ENCODE measurements at places on chromosomes 7 and 10.

DNA sequence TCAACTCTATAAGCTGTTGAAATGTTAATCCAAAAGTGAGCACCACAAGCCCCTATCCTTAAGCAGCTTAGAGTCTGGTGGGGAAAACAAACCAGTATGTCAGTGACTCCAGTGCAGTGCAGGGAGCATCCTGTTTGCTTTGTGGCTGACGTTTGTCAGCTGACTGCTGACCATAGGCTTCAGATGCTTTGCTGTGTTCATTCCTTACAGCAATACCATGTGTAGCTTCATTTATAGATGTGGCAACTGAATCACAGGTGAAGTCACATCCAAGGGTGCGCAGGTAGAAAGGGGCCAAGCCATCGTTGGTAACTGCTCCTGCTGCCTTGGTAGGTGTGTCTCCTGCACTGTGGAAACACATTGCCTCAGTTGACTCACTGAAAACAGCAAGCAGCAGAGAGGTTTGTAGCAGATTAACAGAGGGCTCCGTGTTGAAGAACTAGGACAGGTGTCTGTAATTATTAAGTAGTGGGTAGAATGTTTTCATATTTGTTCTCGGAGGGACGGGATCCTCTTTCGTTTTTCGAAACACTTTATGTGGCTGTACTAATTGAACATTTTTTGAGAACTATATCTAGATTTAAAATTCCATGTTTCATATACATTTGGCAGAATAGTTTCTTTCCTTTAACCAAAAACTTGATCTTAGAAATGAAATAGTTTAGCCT is 2.0 kb downstream of the INSIG1 start:
- no peak for DNase-seq

DNA sequence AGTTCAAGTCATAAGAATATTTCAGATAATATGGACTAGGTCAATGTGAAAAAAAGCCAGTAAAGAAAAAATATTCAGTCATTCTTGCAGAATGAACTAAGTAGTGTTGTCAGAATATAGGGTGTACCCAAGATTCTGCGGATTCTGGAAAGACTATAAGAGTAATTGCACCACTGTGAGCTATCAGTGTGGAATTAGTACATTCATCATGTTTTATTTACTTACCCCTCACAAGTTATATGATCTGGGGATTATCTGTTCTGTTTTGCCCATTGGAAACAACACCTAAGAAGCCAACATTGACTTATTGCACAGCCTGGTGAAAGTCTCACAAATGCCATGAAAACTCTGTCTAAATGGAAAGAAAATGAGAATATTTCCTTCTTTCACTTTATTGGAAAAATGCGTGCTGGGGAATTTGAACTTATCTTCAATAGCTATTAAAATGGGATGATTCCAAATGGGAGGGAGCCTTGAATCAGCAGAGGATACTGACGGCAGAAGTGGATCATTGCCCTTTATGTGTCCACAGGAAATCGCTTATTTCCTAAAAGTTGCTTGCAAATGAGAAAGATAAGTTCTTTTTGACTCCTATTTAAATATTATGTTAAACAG is 563.3 kb upstream of the POM121L12 start:
- no peak for DNase-seq

GRCh38 chr10:22593636-22594198 is 120.7 kb downstream of the PIP4K2A start:
- DNase-seq = no peak

DNA sequence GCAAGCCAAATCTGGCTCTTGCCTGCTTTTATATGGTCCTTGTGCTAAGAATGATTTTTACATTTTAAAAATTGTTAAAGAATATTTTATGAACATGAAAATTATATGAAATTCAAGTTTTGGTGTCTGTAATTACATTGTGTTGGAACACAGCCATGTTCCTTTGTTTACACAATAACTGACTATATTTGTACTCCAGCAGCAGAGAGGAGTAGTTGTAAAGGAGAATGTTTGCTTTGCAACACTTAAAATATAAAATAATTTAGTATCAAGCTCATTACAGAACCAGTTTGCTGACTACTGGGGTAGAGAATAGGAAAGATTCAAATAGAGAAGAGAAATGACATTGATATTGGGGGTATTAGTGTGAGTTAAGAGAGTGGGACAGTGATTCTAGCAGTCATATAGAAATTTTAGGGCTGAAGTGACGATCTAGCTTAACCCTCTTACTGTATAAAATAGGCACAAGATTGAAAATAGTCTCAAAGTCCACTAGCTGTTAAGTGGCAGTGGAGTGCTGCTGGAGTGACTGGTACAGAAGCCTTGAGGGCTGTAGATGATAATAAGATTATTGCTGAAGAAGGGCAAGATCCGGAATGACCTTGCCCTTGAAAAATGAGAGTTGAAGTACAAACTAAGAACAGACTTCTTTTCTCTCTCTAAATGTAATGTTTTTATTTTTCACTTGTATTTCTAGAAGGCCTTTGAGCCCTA is 28.2 kb downstream of the SGPL1 start:
- DNase-seq = no peak

DNA sequence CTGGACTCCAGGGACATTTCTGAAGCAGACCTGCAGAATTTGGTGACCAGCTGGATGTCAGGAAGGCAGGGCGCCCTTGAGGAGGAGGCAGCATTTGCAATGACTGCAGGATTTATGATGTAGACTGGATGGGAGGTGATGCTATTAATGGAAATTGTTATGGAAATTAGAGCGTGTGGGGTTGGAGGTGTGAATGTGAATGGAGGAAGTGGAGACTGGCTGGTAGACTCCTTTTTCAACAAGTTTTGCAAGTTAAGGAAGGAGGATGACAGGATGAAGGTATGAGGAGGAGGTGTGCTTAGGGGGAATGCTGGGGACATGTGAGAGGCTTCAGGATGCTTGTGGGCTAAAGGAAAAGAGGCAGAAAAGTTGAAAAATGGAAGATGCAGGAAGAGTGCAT is 137.0 kb downstream of the TMEM178B start:
- no peak for DNase-seq

DNA sequence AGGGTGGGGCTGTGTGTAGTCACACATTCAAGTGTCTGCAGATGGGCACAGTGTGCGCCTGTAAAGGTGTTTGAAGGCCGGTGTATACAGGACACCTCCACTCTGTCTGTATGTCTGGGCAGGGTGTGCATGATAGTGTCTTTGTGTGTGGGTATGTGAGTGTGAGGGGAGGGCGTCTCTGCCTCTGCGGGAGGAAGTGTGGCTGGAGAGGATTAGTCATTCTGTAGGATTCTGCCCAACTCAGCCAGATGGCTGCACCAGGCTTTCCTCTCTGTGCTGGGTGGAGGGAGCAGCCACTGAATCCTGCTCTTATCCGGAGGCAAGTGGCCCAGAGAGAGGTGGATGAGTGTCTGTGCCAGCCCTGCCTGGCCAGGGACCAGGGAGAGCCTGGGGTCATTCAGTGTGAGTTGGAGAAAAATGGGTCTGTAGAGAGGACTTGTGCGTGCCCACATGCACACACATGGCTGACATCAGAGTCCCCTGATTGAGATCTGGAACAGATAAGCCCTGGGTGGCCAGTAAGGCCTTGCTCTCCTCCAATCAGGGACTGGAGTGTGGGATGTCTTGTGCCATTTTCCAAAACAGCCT is 1.7 kb downstream of the SFXN3 start:
- DNase-seq = peak; percentile 91

DNA sequence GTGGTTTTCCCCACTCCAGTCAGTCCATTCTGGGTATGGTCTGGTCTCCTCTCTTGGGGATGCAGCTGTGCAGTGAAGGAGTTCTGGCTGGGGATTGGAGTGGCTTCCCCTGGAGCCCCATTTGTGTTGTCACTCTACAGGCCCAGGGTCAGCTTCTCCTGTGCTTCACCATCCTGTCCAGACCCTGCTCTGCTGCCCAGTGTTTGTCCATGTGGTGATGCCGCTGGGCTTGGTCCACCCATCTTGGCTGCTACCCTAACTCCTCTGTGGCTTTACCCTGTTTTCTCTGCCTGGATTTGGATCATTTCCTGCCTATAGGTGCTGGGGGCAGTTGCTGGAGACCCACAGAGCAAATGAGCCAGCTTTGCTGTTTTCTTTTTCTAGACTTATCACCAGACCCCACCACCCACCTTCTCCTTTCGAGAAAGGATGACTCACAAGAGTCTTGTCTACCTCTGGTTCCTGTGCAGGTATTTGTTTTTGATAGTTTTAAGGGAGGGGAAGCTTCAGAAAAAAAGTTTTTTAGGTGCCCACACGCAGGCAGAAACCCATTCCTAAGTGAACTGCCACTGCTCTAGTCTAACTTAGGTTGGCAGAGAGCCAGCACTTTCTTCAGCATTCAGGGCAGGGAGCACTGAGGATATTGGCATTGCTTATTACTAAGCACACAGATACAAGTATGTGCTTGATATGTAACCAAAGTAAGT is 8.5 kb downstream of the ZDHHC16 start:
- no peak for DNase-seq

- DNase-seq = no peak
Measured at GRCh38 chr7:30144657-30145306, 10.0 kb downstream of the MTURN start.

DNA sequence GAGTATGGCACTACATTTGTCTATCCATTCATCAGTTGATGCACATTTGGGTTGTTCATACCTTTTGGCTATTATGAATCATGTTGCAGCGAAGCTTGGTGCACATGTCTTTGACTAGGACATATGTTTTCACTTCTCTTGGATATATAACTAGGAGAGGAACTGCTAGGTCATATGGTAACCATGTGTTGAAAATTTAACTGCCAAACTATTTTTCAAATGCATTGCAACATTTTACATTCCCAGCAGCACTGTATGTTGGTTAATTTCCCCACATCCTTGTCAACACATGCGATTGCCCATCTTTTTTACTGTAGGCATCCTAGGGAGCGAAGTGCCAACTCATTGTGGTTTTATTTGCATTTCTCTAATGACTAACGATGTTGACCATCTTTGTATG is 183.4 kb downstream of the PRKCQ start:
- no peak for DNase-seq

Data from MG63 (cell line).